ENCODE measurements at places on chromosomes 13 and 19.

- DNase-seq, result peak; percentile 64
Observed at GRCh38 chr13:76717092-76717491, 169.1 kb downstream of the KCTD12 start.

DNA sequence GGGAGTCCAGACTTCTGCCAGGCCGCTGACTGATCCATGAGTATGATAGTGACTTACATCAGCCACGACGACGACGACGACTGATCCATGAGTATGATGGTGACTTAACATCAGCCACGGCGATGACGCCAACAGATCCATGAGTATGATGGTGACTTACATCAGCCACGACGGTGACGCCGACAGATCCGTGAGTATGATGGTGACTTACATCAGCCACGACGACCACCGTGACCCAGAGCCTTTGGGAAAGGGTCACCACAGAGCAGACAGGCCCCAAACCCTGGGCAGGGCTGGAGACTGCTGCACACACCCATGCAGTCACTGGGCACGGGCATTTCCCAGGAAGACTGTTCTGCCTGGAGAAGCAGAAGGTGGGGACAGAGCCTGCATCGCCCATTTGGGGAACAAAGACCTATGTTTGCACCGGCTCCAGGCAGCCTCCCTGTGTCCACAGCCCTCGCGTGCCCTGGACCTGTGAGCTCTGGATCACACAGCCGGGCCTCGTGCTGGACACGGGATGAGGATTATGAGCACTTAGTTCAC lies 130.9 kb upstream of the SPACA7 start:
- DNase-seq, result no peak

- no peak for DNase-seq
Observed at GRCh38 chr19:2634228-2634951, 68.1 kb downstream of the GNG7 start.

GRCh38 chr13:110685305-110686020 lies 20.5 kb downstream of the CARS2 start:
- DNase-seq, result peak; percentile 78

DNA sequence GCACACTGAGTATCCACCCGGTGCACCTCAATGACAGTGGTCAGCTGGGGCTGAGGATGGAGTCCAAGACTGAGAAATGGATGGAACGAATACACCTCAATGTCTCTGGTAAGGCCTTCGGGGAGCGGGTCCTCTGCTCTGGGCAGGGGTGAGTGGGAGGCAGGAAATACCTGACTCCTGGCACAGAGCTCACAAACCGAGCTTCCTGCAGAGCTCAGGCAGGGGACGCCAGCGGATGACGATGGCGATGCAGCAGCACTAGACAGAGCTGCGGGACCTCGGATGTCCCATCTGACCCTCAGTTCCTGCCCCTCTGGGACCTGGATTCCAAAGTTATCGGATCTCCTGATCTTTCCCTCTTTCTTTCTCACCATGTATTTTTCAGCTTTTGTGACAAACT lies 3.8 kb downstream of the CD22 start:
- DNase-seq, result no peak

DNA sequence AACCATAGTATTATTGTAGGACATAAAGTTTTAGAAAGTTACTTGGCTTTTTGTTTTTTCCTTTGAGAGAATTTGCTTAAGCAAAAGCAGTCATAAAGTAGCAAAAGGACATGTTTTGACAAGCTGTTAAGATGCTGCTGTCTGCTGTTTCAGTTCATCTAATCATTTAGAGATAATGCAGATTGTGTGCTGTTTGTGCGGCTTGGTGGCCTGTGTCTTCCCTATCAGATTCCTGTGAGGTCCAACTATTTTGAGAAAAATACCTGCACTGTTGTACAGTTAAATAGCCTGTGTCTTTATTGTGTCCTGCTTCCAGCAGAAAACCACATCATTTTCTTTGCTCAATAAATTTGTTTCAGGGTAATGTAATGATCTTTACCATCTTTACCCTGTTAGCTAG lies 20.0 kb downstream of the UCHL3 start:
- DNase-seq, result no peak

GRCh38 chr19:55641426-55642152 lies 787 bp downstream of the ZNF580 start:
- DNase-seq, result no peak

DNA sequence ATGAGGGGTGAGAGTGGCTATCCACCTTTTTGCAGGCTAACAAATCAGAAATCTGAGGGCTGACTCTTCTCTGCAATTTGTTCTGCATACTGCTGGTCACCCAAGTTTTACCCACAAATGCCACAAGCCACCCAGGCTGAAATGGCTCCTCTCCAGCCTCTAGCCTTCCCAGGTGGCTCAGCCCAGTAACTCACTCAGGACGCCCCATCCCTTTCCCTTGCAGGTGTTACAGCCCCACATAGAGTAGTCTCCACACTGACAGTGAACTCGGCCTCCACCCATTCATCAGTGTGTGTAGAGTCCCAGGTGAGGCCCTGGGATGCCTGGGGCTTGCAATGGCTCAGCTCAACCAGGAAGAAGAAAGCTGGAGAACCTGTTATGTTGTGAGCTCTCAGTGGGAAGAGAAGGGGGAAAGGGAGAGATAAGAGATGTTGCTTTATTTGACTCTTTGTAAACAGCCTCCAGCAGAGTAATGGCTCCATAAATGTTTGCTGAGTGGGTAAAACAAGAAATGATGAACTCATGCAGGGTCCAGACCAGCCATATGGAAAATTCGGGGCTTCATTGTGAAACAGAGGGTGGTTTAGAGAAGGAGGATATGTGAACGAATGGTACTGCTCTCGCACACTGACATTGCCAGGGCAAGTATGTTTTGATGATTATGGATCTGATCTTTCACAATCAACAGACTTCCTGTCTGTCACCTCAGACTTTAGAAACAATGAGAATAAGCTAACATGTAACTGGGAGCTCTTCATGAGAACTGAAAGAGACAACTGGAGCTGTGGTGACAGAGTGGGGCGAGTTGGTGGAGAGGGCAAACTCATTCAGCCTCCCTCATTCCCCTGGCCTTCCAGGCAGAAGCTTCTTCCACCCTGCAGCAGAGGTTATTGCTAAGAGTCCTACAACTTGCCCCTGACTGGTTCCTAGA lies 74.2 kb upstream of the RFC3 start:
- no peak for DNase-seq

DNA sequence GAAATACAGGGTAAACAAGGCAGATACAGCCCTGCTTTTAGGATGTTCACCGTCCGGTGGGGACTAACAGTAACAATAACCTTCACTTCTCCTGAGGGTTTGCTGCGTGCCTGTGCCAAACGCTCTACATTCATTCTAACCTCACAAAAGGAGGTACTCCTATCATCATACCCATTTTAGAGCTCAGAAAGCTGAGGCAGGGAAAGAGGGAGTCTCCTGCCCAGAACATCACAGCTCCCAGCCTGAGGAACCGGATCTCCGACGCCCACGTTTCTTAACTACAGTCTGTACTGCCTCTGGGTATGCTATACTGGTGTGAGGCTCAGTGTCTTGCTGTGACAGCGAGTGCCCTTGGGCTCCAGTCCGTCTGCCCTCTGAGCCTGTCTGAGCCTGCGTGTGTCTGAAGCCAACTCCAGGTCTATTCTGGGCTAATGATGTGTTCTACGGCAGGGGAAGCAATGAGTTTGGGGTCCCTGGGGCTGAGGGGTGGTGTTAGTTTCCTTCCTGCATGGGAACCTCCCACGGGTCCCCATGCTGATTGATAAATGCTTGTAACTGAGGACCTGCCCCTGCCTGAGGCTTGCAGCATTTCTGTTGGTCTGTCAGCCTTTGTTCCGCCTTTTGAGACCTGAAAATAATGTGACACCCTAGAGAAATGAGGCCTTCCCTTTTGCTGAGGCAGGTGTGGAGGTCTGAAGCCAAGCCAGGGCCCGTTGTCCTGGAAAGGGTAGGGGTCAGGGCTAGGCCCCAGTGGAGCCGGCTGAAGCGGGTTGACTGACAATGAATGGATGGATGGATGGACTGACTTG lies 4.9 kb downstream of the LIPE start:
- DNase-seq, result peak; percentile 30

DNA sequence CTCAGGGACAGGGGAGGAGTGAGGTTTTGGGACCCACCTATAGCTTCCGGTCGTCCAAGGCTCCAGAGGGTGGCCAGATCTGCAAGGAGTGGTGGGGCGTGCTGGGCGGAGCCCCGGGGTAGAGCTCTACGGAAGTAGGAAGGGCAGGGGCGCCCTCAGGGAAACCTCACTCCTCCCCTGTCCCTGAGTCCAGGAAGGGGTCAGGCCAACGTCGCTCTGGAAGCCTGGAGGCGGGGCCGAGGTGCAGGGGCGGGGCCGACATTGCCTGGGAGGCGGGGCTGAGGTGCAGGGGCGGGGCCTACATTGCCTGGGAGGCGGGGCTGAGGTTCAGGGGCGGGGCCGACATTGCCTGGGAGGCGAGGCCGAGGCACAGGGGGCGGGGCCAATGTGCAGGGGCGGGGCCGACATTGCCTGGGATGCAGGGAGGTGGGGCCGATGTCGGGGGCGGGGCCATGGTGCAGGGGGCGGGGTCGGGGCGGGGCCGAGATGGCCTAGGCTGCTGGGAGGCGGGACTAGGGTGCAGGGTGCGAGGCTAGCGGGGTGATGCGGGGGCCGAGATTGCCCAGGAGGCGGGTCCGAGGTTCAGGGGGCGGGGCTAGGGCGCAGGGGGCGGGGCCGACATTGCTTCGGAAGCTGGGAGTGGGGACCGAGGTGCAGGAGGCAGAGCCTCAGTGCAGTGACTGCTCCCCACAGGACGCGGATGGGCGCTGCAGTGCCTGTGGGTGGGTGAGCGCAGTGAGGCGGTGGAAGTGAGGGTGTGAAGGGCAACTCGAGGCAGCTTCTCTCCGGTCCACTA lies 4.9 kb upstream of the PALM start:
- DNase-seq, result peak; percentile 53

GRCh38 chr19:38713865-38714264 lies 30.4 kb downstream of the CAPN12 start:
- DNase-seq, result no peak

- DNase-seq, result no peak
Observed at GRCh38 chr19:19566306-19566705, 28.2 kb downstream of the CILP2 start.

DNA sequence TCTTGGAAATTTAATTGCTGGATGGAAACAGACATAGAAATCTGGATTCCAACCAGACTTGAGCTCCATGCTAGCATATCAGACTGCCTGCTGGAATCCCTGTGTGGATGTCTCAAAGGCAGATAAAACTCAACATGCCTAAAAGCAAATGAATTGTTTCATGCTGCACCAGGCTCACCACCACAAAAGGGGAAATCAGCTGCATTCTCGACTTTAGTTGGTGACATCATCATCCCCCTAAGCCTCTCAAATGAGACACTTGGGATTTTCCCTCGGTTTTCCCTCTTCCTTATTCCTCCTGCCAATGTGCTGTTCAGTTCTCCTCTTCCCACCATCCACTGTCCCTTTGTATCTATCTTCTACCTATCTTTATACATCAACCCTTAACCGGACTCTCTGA lies 134.3 kb downstream of the ZDHHC20 start:
- DNase-seq, result no peak

DNA sequence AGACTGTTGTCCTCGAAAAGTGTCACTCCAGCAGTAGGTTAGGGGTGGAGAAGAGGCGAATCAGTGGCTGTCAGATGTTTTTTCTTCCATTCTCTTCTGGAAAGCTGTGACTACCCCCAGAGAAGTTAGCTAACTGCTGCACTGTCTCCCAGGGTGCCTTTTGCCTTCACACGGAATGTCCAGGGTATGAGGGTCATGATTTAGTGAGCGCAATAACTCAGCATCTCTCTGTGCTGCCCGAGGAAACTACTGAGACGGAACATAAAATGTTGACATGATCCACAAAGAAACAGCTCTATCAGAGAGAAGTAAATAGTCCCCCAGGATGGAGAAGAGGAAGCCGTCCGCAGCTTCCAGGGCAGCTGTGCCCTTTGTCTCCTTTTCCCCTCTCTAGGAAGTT lies 254.0 kb upstream of the ARGLU1 start:
- no peak for DNase-seq

DNA sequence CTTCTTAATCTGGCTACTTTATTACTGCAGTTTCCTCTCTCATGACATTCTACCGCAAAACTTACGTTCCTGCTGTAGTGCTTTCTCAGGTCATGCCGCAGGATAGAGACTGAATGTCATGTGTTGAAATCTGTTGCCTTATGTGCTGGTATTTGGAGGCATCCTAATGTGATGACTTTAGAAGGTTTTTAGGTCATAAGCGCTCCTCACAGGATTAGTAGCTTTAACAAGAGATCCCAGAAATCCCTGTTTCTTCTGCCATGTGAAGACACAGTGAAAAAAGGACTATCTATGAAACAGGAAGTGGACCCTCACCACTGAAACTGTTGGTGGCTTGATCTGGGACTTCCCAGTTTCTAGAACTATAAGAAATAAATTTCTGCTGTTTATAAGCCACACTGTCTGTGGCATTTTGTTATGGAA lies 209.3 kb downstream of the LACC1 start:
- no peak for DNase-seq

DNA sequence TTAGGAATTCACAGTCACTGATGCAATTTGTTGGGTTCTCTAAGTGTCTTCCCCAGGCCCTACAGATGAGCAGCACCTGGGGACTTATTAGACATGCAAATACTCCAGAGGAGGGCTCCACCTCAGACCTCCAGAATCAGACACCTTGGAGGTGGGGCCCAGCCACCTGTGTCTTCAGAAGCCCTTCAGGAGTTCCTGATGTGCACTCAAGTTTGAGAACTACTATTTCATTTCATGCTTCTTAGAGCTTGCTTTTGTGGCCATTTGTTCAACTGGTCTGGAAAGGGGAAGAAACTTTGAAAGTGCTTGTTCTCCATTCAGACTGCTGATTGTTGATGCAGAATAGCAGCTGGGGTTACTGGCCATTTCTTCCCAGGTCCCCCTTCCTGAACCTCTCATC lies 472.0 kb downstream of the COG6 start:
- no peak for DNase-seq

- DNase-seq, result peak; percentile 79
Observed at GRCh38 chr13:35549481-35549880, 73.0 kb upstream of the MAB21L1 start.

DNA sequence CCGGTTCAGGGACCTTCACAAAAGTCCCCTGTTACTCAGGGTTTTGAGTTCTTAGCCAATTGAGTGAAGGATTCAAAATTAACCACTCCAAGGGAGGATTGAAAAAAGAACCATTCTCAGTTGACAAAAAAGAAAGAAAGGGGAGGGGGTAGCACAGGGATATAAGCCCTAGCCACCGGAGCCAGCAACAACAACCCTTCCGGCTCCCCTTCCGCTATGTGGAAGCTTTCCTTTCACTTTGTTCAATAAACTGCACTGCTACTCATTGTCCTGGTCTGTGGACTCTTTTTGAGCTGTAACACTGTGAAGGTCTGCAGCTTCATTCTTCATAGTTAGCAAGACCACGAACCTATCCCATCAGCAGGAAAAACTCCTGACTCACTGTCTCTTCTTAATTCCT lies 1488.1 kb upstream of the PRR20A start:
- DNase-seq, result no peak

DNA sequence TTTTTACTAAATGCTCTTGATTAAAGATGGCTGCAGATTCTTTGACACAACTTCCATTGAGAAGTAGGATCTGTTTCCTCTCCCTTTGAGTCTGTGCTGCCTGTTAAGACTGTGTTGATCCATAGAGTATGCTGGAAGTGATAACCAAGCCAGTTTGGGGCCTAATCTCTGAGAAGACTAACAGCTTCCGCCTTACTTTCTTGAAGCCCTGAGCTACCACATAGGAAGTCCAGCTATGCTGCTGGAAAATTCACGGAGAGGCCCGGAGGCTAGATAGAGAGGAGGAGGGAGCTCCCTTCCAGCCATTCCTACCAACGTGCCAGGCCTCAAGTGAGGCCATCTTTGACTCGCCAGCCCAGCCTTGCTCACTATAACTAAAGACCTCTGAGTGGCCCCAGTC lies 12.5 kb downstream of the RAP2A start:
- DNase-seq, result no peak

GRCh38 chr19:48556163-48556562 lies 4.2 kb downstream of the SULT2B1 start:
- peak; percentile 82 for DNase-seq

Measured in foreskin fibroblast (primary cell).